ENCODE measurements at places on chromosomes 1 and 21. TPM values are rescaled to one million over a fixed set of nuclear protein-coding genes. Genes with fewer than 3 reads are reported as not detected.

The C1orf21 gene
- total RNA-seq: 2.3 TPM

DNA sequence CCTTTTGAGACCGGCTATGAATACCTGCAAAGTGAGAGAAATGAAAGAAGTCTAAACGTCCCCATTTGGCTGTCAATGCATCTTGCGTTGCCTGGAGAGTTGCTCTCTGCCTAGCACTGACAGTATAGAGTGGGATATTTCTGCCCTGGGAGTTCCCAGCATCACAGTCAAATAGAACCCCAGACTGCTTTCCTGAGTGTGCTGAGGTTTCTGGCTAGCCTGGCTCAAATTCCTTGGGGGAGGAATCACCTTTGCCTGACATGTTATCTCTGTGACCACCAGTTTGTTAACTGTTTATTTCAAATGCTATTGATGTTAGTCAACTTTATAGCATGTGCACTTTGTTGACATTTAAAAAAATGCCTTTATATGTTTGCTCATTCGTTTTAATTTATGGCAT is 212.0 kb upstream of the FAM78B start:
- DNase-seq: no peak

The AMY2A gene
- not detected for total RNA-seq

- DNase-seq: no peak
These were observed 616 bp downstream of the TAF12 start for GRCh38 chr1:28642056-28642846.

GRCh38 chr1:225883616-225884265 is 1.6 kb upstream of the TMEM63A start:
- DNase-seq: no peak

The UBE2U gene
- not detected for total RNA-seq

DNA sequence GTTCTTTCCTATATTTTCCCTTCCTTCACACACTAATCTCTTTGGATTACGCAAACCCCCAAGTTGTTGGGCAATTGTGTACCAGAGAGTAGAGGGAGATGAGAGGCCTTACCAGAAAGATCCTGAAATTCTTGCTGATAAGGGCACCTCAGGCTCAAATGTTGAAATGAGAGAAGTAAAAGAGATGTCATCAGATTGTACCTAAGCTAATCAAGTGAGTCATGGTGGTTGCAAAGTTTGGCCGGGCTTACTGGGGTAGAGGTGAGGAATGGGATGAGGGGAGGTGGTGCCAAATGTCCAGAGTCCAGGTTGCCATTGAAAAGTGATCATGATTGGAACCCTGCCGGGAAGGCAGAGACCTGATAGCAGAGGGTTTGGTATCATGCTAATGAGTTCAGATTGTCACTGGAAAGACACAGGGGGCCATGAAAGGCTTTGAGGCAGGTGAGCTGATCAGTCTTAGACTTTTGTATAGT is 43.1 kb downstream of the OPTC start:
- DNase-seq: no peak

- DNase-seq: no peak
These were observed 86.0 kb downstream of the EPHB2 start for GRCh38 chr1:22796642-22797041.

DNA sequence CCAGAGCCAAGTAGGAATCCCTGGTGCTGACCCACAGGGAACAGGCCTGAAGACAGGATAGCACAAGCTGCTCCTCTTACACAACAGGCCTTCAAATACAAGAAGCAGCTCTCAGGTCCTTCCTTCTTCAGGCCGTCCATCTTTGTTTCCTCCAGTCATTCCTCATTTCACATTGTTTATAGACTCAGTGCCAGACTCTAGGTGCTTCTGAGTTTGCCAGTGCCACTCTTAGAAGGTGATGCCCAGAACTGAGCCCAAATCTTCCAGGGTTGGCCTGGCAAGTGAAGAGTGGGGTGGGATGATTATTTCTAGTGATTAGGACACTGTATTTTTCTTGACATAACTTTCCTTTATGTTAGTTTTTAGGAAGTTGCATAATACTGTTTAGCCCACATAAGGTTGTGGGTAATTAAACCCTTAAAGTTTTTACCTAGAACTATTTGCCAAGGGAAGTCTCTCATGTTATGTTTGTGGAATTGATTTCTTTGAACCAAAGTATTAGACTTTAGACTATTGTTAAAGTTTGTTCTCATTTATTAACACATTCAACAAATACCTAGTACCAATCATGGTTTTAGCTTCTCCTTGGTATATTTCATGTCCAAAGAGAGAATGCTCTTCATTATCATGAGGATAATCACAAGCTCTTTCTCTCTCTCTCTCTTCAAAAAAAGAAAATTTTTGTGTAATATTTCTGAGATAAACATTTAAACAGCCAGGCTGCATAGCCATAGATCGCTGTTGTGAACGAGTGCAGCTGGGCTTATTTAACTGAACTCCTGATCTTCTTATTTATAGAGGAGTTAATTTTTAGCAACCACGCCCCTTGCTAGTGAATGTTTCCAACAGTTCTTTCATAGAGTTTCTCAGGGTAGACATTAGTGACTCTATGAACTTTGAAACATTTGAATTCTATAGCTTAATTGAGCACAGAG is 47.7 kb downstream of the PGM1 start:
- no peak for DNase-seq

GRCh38 chr21:39317134-39318090 is 4.0 kb upstream of the BRWD1 start:
- DNase-seq: no peak

DNA sequence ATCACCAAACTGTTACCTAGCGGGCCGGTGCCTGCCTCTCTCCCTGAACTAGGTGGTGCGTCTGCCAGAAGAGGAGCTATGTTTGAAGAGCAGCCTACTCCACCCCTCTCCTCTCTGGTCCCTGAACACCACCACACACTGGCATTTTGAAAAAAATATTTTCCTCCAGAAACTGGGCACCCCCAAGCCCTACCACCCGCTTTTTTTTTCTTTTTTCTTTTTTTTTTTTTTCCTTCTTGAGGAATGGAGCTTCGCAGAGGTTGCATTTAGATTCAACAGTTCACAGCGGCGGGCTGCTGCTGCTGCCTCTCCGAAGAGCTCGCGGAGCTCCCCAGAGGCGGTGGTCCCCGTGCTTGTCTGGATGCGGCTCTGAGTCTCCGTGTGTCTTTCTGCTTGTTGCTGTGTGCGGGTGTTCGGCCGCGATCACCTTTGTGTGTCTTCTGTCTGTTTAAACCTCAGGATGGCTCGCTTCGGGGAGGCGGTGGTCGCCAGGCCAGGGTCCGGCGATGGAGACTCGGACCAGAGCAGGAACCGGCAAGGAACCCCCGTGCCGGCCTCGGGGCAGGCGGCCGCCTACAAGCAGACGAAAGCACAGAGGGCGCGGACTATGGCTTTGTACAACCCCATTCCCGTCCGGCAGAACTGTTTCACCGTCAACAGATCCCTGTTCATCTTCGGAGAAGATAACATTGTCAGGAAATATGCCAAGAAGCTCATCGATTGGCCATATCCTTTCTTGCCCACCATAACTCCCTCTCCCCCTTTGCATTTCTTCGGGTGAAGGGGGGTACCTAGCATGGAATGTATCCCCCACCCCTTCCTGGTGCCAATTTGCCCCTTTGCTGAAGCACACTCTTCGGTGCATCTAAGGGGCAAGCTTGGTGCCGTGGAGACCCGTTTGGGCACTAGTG is at the start of gene CACNA1E:
CACNA1E (plus strand) TSS at position 233 of the 911 bp plus-strand sequence; CDS start at position 461, 228 bp downstream.
- DNase-seq: no peak

DNA sequence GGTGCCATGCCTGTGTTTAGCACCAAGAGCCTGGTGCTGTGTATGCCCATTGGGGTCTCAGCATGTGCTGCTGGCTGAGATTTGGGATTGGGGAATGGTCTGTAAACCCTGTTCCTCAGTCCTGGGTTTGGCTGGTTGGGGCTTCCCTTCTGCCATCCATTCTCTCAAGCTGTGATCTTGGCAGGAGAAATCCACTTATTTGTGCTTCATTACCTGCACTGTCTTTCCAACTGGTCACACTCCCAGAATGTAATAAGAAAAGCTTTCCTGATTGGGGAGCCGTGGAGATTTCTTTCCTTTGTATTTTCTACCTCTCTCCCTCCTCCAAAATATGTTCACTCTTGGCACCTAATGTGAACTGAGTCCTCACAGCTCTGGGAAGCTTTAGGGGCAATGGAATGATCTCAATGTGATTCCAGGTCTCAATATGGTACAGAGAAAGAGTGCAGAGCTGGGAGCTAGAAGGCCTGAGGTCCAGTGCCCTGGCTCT is 23.0 kb upstream of the KCNA10 start:
- no peak for DNase-seq

The MTARC2 gene
- not detected for total RNA-seq

The EPHX1 gene
- total RNA-seq: 3.1 TPM

The B3GALT5 gene
- 0.02 TPM for total RNA-seq

- DNase-seq: no peak
These were observed 1294.5 kb upstream of the ADGRL2 start for GRCh38 chr1:80506216-80506615.

The ETV3L gene
- total RNA-seq: not detected

GRCh38 chr1:219119839-219120238 is 53.8 kb upstream of the LYPLAL1 start:
- no peak for DNase-seq

DNA sequence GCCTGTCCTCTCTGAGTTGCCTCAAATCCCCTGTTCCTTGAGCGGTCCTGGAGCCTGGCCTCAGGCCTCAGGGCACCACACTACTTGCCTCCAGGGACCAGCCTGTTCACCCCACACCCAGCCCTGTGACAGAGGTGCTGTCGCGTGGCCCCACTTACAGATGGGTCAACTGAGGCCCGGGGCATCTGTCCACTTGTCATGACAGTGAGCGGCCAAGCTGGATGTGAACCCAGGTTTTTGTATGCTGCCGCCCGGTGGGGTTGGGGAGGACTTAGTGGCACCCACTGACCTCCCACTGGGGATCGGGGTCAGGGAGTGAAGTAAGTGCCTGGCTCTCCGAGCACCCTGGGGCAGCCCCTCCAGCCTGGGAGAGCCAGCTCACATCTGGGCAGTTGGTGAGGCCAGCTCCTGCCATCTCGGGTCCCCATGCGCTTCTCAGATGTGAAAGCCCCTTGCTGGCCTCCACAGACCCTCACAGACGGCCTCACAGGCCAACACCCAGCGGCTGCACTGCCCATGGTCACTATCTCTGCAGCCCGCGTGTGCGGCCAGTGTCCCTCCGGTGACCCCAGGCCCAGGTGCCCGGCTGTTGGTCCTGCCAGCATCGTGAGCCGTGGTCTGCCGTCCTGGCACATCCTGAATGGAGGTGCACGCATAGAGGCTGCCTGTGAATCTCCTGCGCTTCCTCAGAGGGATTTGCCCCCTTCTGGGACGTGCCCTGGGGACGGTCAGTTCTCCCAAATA is 9.3 kb upstream of the FAAP20 start:
- no peak for DNase-seq

The SPATC1L gene
- 7.1 TPM for total RNA-seq

The FOXD2 gene
- 0.09 TPM for total RNA-seq

DNA sequence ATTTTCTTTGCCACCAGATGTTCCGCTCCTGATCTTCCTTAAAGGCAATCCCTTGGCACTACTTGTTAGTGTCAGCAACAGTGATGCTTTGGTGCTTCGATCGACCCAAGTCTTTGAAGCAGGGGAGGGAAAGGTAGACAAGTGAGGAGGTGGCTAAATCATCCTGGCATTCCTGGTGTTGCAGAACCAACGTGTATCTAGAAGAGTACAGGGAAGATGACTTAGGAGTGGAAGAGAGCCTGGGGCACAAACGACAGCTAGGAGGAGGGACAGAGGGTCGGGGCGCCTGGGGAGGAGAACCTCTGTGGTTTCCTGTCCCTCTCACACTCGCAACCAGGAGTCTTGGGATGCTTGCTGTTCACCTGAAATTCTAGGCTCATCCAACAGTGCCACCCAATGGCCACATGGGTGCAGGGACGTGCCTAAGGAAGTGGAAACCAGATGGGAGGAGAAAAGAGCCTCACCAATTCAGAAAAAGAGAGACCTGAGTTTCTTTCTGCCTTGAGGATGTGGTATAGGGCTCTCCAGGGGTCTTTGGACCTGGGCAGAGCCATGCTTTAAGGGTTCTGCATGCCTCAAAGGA is 9.5 kb upstream of the KCNA2 start:
- peak; percentile 56 for DNase-seq

The NBPF4 gene
- total RNA-seq: not detected

DNA sequence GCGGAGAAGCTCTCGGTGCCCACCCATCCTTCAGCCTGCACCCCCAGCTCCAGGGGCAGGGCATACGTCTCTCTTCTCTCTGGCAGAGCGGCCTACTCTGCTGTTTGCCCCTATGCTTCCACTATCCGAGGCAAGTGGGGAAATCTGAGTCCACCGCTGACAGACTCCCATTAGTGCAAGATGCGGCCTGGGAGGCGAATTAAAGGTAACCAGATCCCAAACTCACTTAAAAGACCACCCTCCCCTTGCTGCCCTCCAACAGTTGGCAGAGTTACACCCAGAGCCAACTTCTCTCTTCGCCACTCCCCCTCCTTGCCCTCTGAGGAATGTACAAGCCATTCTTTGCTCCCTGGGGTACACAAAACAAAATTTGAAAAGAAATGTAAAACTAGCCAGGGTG is 6.4 kb downstream of the FOXD3 start:
- DNase-seq: no peak

- no peak for DNase-seq
These were observed 10.8 kb downstream of the PIK3C2B start for GRCh38 chr1:204483791-204484190.

GRCh38 chr1:20483833-20484518 is 2.0 kb downstream of the CAMK2N1 start:
- DNase-seq: no peak

DNA sequence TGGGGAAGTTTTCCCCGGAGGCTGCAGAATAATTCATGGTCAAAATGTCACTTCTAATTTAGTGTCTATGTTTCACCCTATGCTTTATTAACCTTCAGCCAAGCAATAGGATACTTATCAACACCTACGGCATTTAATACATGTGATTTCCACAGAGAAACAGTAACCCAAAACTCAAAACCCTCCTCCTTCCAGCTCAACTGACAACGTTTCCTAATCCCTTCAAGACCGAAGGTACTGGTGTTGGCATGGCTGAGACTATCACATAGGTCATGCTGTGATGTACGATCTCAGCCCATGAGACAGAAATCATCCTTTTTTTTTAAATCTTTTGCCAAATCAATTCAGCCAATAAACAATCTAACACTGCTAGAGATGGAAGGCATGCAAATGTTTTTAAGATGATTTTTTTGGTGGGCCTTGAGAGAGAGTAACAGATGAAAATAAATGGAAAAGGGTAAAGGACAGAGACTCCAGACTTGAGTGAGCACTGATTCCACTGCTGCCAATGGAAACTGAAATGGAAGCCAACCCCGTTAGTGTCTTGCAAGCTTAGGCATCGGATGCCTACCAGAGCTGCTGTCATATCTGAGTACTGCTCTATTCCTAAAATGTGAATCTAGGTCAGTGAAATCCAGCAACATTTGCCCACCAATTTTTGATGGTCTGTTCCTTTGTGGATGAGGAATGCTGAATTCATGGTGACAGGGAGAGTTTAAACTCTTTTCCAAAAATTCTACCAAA is 63.4 kb upstream of the BCL10 start:
- no peak for DNase-seq

DNA sequence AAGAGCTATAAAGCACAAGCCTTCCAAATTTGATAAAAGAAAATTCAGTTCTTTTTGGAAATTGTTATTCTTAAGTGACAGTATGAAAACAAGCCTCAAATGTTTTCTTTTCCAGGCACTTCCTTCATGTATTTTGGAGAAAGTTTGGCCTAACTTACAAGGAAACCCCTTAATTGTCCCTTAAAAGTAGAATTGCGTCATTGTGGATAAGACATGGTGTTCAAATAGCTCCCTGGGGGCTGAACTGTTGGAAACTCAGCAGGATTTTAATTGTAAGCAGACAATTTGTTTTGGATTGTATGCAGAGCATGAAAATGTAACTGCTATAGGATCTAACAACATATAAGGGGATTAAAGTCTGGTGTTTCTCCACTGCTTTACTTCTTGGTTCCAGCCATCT is 35.4 kb upstream of the FGGY start:
- no peak for DNase-seq

The TNFAIP8L2 gene
- 18.5 TPM for total RNA-seq

The LEFTY1 gene
- total RNA-seq: 0.54 TPM
